ENCODE measurements at places on chromosomes 7 and 10. TPM values are rescaled to one million over a fixed set of nuclear protein-coding genes. Genes with fewer than 3 reads are reported as not detected.

DENND11 gene
- 19.9 TPM for total RNA-seq

PNLIPRP2 gene
- total RNA-seq, result not detected

PLXDC2 gene
- total RNA-seq, result 65.5 TPM

SH2D4B gene
- total RNA-seq, result not detected

TRIM8 gene
- total RNA-seq, result 96.7 TPM

TRPV5 gene
- total RNA-seq, result not detected

ARF5 gene
- total RNA-seq, result 145 TPM

LBX1 gene
- not detected for total RNA-seq

GPC2 gene
- total RNA-seq, result 1.1 TPM

CPEB3 gene
- total RNA-seq, result 9.0 TPM

ZNF394 gene
- total RNA-seq, result 45.8 TPM

BICC1 gene
- 27.8 TPM for total RNA-seq

TLX1 gene
- total RNA-seq, result not detected

HOXA13 gene
- total RNA-seq, result not detected

PNLIPRP3 gene
- not detected for total RNA-seq

FANK1 gene
- not detected for total RNA-seq

COL13A1 gene
- total RNA-seq, result 3.9 TPM

ETV1 gene
- total RNA-seq, result 4.3 TPM

NPM3 gene
- total RNA-seq, result 28.2 TPM

CEP55 gene
- total RNA-seq, result 3.6 TPM

CYP3A4 gene
- total RNA-seq, result not detected

ENO4 gene
- total RNA-seq, result 0.20 TPM

ZC3HAV1 gene
- 25.8 TPM for total RNA-seq

SYCE1 gene
- not detected for total RNA-seq

ING3 gene
- 11.2 TPM for total RNA-seq

WIPF3 gene
- 6.8 TPM for total RNA-seq

HOXA3 gene
- 22.6 TPM for total RNA-seq

RBP4 gene
- total RNA-seq, result not detected

GRID2IP gene
- not detected for total RNA-seq

ANKRD1 gene
- total RNA-seq, result not detected

INMT gene
- 140 TPM for total RNA-seq

ZPBP gene
- total RNA-seq, result not detected

ACTR3C gene
- 10.0 TPM for total RNA-seq

ZSWIM8 gene
- total RNA-seq, result 88.3 TPM

GPNMB gene
- total RNA-seq, result 48.1 TPM

ZNF775 gene
- 9.7 TPM for total RNA-seq

VPS37D gene
- 7.0 TPM for total RNA-seq

MMD2 gene
- not detected for total RNA-seq

PRR15 gene
- total RNA-seq, result not detected

LEP gene
- not detected for total RNA-seq

GFRA1 gene
- total RNA-seq, result 57.1 TPM

TWIST1 gene
- 29.3 TPM for total RNA-seq

CALD1 gene
- 1,513 TPM for total RNA-seq

RAPGEF5 gene
- total RNA-seq, result 28.9 TPM

LMOD2 gene
- not detected for total RNA-seq

CLEC2L gene
- not detected for total RNA-seq

CABCOCO1 gene
- total RNA-seq, result 0.94 TPM

GHRHR gene
- not detected for total RNA-seq

GIMAP1 gene
- total RNA-seq, result 14.3 TPM

TAF6 gene
- 94.5 TPM for total RNA-seq

Measured in gastroesophageal sphincter (tissue), 4 donors.